ENCODE measurements at places on chromosomes 2 and 18.

- no peak for DNase-seq
Measured at GRCh38 chr2:20509301-20509769, 62.5 kb downstream of the RHOB start.

GRCh38 chr18:79596446-79597175, 83.0 kb upstream of the CTDP1 start:
- no peak for DNase-seq

- DNase-seq = no peak
Measured at GRCh38 chr2:226813148-226813701, 13.6 kb upstream of the IRS1 start.

DNA sequence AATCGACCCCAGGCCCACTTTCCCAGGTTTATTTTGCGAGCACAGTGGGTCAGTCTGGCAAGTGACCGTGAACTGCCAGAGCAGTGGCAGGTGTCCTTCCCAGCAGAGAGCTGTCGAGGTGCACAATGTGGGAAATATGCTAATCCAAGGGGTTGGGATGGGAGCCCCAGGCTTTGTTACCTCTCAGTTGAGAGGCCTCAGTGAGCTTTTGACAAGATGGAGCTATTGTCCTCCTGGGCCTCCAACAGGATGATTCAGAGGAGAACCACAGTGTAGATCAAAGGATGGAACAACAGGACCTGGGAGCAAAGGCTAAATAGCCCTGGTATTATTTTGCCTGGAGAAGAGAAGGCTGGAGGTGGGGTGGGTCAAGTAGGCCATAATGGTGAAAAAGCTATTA, 150.8 kb downstream of the NCKAP5 start:
- DNase-seq = no peak
